ENCODE measurements at places on chromosomes 2 and 18.

- DNase-seq = no peak
Measured at GRCh38 chr2:96727431-96727830, 12.4 kb downstream of the LMAN2L start.

DNA sequence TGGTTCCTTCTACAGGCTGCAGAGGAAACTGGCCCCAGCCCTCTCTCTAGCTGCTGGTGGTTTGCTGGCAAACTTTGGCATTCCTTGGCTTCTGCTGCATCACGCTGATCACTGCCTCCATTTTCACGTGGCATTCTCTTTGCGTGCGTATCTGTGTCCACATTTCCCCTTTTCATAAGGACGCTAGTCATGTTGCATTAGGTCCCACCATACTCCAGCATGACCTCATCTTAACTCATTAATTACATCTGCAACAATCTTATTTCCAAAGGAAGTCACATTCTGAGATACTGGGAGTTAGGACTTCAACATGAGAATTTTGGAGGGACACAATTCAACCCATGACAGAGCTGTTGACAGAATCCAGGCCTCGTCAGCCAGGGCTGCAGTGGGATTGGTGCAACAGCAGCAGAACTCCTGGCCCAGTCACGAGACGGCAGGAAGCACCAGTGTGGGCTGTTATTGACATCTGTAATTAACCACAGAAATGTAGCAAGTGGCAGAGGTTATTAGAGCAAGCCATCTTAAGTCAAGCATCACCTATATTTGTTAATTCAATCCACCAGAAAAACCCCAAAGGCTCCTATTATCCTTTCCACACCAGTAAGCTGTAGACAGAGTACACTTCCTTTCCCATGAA, 132.4 kb downstream of the TMEM163 start:
- no peak for DNase-seq

DNA sequence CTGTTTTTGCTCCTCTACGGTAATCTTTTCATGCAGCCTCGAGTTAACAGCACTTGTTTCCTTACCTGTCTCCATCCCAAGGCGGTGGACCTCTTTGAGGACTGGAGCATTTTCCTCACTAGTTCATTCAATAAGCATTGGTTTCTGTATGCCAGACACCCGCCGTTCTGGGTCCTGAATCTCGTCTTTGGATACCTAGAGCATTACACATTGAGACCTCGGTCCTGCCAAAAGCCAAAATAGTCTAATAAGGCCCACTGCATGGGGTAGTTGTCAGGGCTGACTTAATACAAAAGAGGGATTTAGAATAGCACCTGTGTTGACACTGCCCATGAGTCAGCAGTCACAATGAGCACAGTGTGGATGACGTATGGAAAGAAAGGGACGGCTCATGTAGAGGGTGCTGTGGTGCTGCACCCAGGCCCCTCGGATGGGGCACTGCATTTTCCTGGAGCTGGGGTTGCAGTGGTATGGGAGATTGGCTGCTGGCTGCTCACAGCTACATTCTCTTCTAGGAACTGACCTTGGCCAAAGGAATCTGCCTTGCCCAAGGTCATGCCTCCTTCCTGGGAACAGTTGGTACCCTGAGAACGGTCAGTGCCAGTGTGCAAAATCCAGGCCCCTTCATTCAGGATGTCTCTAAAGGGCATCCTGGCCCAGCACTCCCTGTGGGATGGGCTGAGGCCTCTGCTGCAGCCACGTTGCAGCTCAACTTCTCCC, 126.9 kb upstream of the NCK2 start:
- DNase-seq = no peak

GRCh38 chr2:8424997-8425900, 256.6 kb upstream of the ID2 start:
- DNase-seq = no peak

DNA sequence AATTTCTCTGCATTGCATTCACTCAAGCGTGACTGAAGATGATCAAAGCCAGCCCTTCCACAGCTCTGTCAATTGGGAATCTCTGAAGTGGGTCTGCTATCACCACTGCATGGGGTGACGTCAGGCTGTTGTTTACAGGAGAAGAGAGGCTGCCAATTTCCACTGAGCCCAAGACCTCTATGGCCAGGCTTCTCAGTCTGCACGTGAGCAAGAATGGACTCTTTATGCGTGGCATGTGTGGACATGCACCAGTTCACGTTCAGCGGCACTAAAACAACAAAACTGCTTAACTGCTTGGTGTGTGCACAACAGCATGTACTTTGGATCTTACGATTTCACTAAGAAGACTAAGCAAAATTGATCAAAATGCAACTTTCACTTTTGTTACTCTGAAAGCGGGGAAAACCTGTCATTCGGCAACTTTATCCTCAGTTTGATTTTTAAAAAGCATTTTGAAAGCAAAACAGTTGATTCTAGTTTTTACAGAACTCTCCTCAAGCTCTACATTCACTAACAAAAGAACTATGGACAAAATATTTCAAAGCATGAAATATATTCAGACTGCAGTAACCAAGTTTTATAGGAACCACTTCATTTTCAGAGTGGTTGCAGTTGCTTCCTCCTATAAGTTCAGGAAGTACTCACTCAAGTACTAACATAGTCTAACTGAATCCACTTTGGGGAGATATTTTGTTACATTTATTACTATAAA, 77.0 kb upstream of the SERTAD2 start:
- peak; percentile 3 for DNase-seq

DNA sequence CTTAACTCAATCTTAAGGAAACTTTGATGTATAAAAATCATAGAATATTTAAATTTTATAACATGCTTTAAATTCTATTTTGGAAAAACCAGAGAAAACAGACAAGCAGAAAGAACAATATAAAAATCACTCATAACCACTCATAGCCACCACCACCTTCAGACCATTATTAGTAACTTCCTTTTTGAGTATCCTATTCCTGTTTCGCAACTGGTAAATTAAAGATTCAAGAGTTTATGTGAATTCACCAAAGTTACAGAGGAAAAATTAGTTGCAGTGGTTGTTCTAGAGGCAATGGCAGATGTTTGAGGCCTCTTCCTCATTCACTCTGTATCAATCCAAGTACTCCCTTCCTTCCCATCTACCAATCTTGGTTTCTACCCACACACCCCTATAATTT, 49.3 kb upstream of the PROKR1 start:
- DNase-seq = no peak

DNA sequence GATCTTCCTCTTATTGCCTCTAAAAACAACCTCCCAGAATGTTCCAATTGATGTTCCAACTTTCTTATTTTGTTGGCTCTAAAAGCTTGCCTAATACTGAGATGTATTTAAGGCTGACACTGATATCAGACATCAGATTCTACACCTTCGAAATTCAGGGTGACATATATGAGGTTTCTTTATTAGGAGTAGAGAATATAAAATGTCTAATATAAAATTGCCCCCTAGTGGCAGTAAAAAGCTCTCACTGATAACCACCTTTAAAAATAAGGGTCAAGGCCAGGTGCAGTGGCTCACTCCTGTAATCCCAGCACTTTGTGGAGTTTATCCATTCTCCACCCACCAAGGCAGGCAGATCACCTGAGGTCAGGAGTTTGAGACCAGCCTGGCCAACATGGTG, 789.7 kb upstream of the SLC39A10 start:
- DNase-seq = no peak

DNA sequence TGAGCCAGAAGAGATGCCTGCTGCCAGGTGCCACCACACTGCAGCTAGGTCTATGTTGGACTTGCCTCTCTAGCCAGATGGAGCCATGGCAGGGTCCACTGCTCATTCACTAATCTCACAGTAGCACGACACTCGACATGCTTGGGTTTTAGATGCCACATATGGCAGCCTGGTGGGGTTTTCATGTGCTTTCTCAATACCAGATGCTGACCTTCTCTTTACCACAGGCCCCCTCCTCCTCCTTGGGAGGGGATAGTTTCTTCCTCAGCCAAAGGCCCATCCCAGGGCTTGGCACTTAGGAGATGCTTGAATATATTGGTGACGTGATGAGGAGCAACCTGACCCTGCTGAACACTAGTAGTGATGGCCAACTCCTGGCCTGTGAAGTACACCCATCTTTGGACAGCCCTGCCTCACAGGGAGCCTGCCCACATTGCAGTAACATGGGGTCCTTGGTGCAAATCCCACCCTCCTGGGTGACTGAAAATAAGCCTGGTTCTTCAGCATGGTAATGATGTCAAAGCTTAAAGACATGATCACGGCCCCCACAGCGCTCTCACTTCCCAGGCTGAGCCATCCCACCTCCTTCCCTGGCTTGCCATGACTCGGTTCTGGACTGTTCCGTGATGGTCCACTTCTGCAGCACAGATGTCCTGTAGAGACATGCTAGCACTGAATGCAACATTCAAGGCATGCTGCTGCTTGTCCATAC, 227.5 kb downstream of the SH3RF3 start:
- DNase-seq = no peak

DNA sequence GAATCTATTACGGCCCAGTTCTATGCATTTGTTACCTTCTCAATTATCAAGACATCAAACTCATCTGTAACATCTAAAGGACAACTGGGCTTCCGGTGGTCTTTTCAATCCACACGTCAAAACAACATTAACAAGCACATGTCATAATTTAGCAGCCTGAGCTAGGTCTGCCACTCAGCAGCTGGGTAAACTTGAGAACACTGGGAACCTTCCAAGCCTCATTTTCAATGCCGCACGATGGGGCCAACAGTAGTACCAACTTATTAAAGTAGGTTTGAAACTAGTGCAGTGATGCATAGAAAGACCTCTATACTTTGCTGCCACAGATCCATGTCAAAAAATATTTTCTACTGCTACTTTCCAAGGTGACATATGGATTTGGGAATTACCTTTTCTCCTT, 60.4 kb downstream of the COL4A4 start:
- no peak for DNase-seq

DNA sequence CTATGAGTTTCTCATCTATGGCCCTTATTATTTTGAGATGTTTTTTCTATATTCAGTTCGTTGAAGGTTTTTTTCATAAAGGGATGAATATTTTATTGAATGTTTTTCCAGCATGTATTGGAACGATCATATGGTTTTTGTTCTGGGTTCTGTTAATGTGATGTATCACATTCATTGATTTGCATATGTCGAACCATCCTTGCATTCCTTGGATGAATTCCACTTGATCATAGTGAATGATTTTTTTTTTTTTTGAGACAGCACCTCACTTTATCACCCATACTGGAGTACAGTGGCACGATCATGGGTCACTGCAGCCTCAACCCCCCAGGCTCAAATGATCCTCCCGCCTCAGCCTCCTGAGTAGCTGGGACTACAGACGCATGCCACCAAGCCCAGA, 5.5 kb upstream of the NEMP2 start:
- no peak for DNase-seq
